ENCODE measurements at places on chromosomes 6 and 20. TPM values are rescaled to one million over a fixed set of nuclear protein-coding genes. Genes with fewer than 3 reads are reported as not detected.
A peak's percentile ranks its signal among the peaks of the same experiment; 100 is the strongest.

Gene DNAH8
- not detected for total RNA-seq

Gene ELOVL4
- 6.9 TPM for total RNA-seq

Gene OLIG3
- not detected for total RNA-seq

Gene THEMIS
- total RNA-seq = not detected

- no peaks in the 10 kb centered on the region for H3K36me3 ChIP-seq
- DNase-seq = peak; percentile 6
- no peak overlapping the region for H3K27ac ChIP-seq
- no peak overlapping the region for H3K4me3 ChIP-seq
- peaks cover 6% of the 10 kb centered on the region for H3K4me1 ChIP-seq
These were observed 2.5 kb upstream of the PTPRT start for GRCh38 chr20:43191946-43192863.

- peaks cover 19% of the 10 kb centered on the region for H3K36me3 ChIP-seq
- DNase-seq = no peak
- no peak overlapping the region for H3K27ac ChIP-seq
These were observed 18.7 kb downstream of the POFUT1 start for GRCh38 chr20:32226391-32226790.

DNA sequence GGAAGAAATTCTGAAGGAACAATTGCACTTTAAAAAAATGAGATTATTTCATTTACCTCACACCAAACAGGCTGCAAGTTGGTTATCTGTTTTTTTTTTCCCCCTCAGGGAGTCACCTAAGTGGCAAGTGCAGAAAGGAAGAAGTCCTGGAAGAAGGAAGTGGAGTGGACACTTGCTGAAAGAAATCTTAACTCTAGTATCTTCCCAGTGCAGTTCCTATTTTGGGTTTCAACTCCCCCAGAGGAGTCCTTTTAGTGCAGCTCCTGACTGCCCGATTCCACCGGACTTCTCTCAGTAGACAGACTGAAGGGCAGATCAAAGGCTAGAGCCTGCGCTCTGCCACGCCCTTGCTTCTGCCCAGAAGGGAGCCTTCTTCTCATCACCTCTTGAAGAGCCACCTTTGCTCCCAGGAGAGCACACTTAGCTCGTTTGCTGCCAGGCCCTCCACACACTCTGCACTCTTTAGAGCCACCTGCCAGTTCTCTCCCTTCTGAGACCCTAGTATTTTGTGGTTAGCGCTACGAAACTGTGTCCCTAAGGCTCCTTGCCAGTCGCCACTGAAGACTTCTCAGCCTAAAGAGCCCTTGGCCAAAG is 4.9 kb downstream of the MTCL3 start:
- peak overlapping the region; percentile 54 for H3K4me3 ChIP-seq
- H3K27ac ChIP-seq = no peak overlapping the region
- H3K4me1 ChIP-seq = peaks cover 6% of the 10 kb centered on the region
- H3K36me3 ChIP-seq = no peaks in the 10 kb centered on the region
- peaks cover 44% of the 10 kb centered on the region for H3K27me3 ChIP-seq
- DNase-seq = no peak

Gene C6orf141
- total RNA-seq = 0.54 TPM

DNA sequence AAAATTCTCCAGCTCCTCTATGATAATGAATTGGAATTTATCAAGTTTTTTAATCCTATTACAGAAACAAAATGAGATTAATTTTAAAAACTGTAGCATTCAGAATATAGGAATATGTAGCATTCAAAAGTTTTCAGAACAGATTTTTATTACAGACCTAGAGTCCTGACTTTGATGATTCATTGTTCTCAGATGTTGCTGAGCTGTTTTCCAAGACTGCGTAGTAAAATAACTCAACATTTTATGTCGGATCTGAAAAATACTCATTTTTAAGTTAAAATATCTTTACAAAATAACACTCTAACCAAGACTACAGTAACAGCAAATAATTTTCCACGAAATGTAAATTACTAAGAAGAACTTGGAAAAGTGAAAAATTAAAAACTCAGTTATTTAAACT is 67.1 kb downstream of the SYCP2 start:
- no peak overlapping the region for H3K4me3 ChIP-seq
- no peaks in the 10 kb centered on the region for H3K36me3 ChIP-seq
- DNase-seq = no peak

DNA sequence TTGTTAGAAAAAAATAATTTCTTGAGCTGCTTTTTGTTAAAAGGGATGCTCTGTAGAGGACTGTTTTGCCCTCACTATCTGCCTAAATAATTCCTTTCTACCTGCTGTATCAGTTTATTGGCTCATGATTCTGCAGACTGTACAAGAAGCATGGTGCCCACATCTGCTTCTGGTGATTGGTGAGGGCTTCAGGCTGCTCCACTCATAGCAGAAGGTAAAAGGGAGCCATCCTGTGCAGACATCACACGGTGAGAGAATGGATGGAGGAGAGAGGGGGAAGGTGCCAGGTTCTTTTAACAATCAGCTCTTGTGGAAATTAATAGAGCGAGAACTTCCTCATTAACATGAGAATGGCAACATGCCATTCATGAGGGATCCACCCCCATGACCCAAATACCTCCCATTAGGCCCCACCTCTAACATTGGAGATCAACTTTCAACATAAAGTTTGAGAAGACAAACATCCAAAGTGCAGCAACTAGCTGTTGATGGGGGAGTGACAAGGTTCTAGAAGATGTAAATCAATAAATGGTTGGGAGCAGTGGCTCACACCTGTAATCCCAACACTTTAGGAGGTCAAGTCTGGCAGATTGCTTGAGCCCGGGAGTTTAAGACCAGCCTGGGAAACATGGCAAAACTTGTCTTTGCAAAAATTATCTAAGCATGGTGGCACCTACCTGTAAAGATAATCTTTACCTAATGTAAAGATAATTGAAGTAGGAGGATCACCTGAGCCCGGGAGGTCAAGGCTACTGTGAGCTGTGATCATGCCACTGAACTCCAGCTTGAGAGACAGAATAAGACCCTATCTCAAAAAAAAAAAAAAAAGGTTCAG is 15.7 kb upstream of the AHCY start:
- no peak for DNase-seq
- H3K36me3 ChIP-seq = no peaks in the 10 kb centered on the region
- no peak overlapping the region for H3K27ac ChIP-seq
- H3K4me1 ChIP-seq = no peaks in the 10 kb centered on the region

- H3K4me1 ChIP-seq = no peaks in the 10 kb centered on the region
- no peaks in the 10 kb centered on the region for H3K36me3 ChIP-seq
- no peak overlapping the region for H3K27ac ChIP-seq
- no peak overlapping the region for H3K4me3 ChIP-seq
- DNase-seq = no peak
- H3K27me3 ChIP-seq = no peaks in the 10 kb centered on the region
These were observed 7.6 kb upstream of the HLA-DOA start for GRCh38 chr6:33017018-33017417.

- no peaks in the 10 kb centered on the region for H3K27me3 ChIP-seq
- H3K4me3 ChIP-seq = no peak overlapping the region
- DNase-seq = no peak
- H3K27ac ChIP-seq = no peak overlapping the region
- H3K36me3 ChIP-seq = no peaks in the 10 kb centered on the region
- H3K4me1 ChIP-seq = no peaks in the 10 kb centered on the region
These were observed 112.2 kb downstream of the SULF2 start for GRCh38 chr20:47672886-47673670.

DNA sequence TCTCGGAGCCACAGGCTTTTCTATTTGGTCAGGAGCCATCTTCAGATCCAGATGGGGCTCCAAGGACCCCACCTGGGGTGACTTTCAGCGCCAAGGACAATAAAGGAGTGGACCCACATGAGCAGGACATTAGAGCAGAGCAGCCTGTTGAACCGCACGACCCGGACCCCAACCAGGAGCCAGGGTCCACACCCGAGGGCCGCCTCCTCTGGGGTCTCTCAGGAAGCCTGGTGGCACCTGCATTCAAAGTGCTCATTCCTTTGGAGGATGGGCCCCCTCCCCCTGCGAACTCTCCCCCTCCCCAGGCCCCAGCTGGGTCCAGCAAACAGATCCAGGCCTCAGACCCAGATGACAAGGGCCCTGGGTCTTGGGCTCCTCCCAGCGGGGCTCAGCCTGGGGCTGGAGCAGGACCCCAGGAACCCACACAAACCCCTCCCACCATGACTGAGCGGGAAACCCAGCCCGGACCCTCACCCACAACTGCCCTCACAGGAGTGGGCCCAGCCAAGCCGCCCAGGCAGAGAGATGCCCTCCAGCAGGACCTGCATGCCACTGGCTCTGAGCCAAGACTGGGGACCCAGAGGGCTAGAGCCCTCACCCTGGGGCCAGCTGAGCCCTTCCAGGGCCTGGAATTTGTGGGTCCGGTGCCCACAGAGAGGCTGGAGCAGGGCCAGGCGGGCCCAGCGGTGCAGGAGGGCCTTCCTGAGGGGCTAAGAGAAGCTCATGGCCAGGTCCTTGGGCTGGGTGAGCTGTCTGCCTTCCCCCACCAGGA is 23.9 kb downstream of the RAB44 start:
- no peaks in the 10 kb centered on the region for H3K27me3 ChIP-seq
- H3K4me1 ChIP-seq = no peaks in the 10 kb centered on the region
- DNase-seq = peak; percentile 29
- H3K27ac ChIP-seq = no peak overlapping the region
- no peaks in the 10 kb centered on the region for H3K36me3 ChIP-seq
- no peak overlapping the region for H3K4me3 ChIP-seq

- H3K4me3 ChIP-seq = no peak overlapping the region
- H3K36me3 ChIP-seq = no peaks in the 10 kb centered on the region
These were observed 102.8 kb upstream of the SGK1 start for GRCh38 chr6:134420614-134421181.

Gene SAYSD1
- total RNA-seq = 10.6 TPM

Gene SNAP91
- 26.0 TPM for total RNA-seq

Gene FNDC1
- total RNA-seq = 0.25 TPM

Gene APCDD1L
- total RNA-seq = 0.46 TPM

Gene ZBTB12
- 32.0 TPM for total RNA-seq

DNA sequence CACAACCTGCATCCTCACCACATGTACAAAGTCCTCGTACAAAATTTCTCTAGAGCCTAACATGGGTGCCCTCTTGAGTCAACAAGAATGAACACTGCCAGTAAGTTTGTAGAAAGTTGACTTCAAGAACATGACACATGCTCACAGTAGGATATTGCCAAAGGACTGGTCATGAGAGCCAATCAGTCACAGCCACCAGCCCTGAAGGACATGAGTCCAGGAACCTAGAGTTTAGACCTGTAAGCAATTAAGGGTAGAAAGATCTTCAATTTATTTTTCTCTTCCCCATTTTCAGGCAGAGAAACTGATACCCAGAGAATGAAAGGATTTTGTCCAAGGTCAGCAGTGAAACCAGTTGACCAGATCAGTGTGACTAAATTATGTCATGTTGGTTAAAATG is 96.1 kb downstream of the MAFB start:
- no peaks in the 10 kb centered on the region for H3K4me1 ChIP-seq
- H3K36me3 ChIP-seq = no peaks in the 10 kb centered on the region
- H3K4me3 ChIP-seq = no peak overlapping the region

GRCh38 chr6:83071023-83071422 is 3.6 kb downstream of the DOP1A start:
- H3K27ac ChIP-seq = no peak overlapping the region
- peaks cover 19% of the 10 kb centered on the region for H3K4me1 ChIP-seq
- no peaks in the 10 kb centered on the region for H3K27me3 ChIP-seq

DNA sequence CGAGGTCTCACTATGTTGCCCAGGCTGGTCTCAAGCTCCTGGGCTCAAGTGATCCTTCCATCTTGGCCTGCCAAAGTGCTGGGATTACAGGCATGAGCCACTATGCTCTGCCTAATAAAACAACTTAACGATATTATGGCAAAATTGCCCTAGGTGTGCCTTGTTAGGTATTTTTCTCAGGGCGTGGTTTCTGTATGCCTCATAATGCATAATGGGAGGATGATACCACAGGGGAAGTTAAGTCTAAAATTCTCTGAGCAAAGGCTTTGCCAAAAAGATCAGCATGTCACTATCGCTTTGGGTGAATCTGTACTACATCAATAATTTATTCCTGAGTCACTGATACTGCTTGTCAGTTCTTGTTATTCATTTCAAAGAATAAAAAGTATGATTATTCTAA is 15.9 kb upstream of the LOC128125822 start:
- no peaks in the 10 kb centered on the region for H3K27me3 ChIP-seq
- DNase-seq = no peak
- no peak overlapping the region for H3K4me3 ChIP-seq
- H3K36me3 ChIP-seq = no peaks in the 10 kb centered on the region

Gene EMILIN3
- 1.3 TPM for total RNA-seq

- no peaks in the 10 kb centered on the region for H3K4me1 ChIP-seq
- no peaks in the 10 kb centered on the region for H3K36me3 ChIP-seq
- H3K4me3 ChIP-seq = no peak overlapping the region
- no peaks in the 10 kb centered on the region for H3K27me3 ChIP-seq
These were observed 10.2 kb upstream of the SLC22A3 start for GRCh38 chr6:160337991-160338390.

DNA sequence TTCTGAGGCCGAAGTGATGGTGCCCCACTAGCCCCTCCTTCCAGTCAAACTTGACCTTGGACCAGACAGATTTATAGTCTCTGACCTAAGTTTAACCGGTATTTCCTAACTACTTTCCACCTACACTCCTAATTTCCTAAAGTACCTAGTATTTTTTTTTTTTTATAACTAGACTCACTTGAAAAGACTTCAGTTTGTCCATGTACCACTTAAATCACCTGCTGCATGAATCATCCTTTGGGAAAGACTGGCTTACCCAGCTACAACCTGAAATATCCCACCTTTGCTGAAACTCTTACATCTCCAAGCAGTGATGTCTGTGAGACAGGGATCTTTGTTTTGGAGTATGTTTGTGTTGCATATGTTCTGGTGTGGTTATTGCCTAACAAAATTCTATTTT is 71.1 kb downstream of the ZDHHC14 start:
- no peaks in the 10 kb centered on the region for H3K4me1 ChIP-seq
- no peak for DNase-seq
- H3K27me3 ChIP-seq = no peaks in the 10 kb centered on the region
- no peaks in the 10 kb centered on the region for H3K36me3 ChIP-seq
- no peak overlapping the region for H3K4me3 ChIP-seq

Gene CALHM4
- not detected for total RNA-seq

GRCh38 chr20:17795501-17796071 is 95.8 kb downstream of the BANF2 start:
- peak; percentile 38 for DNase-seq
- H3K27ac ChIP-seq = no peak overlapping the region
- no peak overlapping the region for H3K4me3 ChIP-seq

Gene PLA2G7
- total RNA-seq = not detected

DNA sequence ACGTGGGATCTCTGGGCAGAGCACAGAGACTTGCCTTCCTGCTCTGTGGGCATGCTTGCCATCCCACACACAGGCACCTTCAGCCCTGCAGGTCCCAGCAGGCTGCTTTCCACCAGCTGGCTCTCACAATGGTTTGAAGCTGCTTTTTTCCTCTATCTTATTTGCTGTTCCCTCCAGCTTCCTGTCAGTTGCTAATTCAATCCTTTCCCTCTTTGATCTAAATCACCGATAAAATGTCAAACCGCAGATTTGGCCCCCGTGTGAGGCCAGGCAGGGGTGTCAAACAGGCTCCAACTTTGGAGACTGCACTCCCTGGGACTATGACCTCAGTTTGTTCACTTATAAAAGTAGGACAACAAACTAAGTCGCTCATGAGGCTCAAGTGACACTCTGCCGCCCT is 40.6 kb upstream of the PCMTD2 start:
- H3K27ac ChIP-seq = no peak overlapping the region
- no peaks in the 10 kb centered on the region for H3K27me3 ChIP-seq
- no peaks in the 10 kb centered on the region for H3K4me1 ChIP-seq
- no peaks in the 10 kb centered on the region for H3K36me3 ChIP-seq
- no peak overlapping the region for H3K4me3 ChIP-seq
- no peak for DNase-seq

All from cardiac muscle cell (in vitro differentiated cells and primary cell).